Epithelial cell of esophagus (primary cell): ENCODE measurements at places on chromosomes 1 and 21.
A peak's percentile ranks its signal among the peaks of the same experiment; 100 is the strongest.

GRCh38 chr1:247740721-247741120 is 2.3 kb downstream of the OR14K1 start:
- DNase-seq, result no peak

DNA sequence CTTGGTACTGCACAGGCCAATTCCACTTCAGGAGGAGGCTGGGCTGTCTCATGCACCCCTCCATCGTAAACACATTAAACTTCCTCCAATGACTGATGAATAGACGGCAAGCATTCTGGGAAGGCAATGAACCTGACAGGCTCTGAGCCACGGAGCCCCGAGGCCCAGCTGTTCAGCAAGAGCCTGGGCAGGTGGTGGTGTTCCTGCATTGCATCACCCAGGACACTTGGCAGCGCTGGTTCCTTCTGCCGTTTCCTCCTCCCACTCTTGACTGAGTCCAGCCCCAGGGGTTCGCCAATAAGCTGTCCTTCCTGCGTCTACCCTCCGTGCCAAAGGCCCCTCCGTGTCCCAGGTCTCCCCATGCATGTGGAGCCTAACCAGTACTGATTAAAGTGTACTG is 109.8 kb downstream of the JAK1 start:
- peak; percentile 76 for DNase-seq

GRCh38 chr1:94501426-94501825 is 40.1 kb downstream of the F3 start:
- no peak for DNase-seq

DNA sequence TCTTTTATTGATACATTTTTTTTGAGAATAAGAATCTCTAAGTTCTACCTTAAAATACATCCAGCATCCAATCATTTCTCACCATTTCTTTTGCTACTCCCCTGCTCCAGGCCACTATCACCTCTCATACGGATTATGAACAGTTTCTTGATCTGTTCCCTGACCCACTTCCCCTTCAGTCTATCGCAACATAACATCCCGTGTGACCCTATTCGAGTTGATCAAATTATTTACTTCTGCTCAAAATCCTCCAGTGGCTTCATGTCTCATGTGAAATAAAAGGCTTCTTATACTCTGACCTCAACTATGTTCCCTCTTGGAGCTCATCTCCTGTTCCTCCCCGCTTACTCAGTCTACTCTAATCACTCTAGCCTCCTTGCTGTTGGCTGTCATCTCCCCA is 5.2 kb downstream of the ALG14 start:
- DNase-seq, result no peak

- no peak for DNase-seq
Observed at GRCh38 chr1:180163041-180163440, 8.4 kb downstream of the QSOX1 start.

DNA sequence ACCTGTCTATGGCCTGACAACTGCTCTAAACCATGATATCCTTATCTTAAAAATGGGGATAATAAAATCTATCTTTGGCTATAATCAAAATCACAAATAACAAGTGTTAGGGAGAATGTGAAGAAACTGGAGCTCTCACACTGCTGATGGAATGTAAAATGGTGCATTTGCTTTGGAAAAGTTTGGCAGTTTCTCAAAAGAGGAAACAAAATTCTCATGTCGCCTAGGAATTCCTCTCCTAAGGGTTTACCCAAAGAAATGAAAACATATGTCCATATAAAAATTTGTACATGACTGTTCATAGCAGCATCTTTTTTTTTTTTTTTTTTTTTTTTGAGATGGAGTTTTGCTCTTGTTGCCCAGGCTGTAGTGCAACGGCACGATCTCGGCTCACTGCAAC is 64.3 kb downstream of the ZNF281 start:
- no peak for DNase-seq

GRCh38 chr1:176033881-176034280 is 173.2 kb downstream of the COP1 start:
- DNase-seq, result peak; percentile 22

- no peak for DNase-seq
Observed at GRCh38 chr21:39923476-39923875, 56.2 kb downstream of the PCP4 start.

- DNase-seq, result no peak
Observed at GRCh38 chr1:157437296-157437695, 115.0 kb downstream of the FCRL5 start.
